ENCODE measurements at places on chromosomes 16 and 17. TPM values are rescaled to one million over a fixed set of nuclear protein-coding genes. Genes with fewer than 3 reads are reported as not detected.

GRCh38 chr17:1638171-1638590 is 7.4 kb downstream of the SCARF1 start:
- ATAC-seq, result no peak

GRCh38 chr17:31525801-31526549 is 134.5 kb downstream of the RAB11FIP4 start:
- no peak for ATAC-seq

DNA sequence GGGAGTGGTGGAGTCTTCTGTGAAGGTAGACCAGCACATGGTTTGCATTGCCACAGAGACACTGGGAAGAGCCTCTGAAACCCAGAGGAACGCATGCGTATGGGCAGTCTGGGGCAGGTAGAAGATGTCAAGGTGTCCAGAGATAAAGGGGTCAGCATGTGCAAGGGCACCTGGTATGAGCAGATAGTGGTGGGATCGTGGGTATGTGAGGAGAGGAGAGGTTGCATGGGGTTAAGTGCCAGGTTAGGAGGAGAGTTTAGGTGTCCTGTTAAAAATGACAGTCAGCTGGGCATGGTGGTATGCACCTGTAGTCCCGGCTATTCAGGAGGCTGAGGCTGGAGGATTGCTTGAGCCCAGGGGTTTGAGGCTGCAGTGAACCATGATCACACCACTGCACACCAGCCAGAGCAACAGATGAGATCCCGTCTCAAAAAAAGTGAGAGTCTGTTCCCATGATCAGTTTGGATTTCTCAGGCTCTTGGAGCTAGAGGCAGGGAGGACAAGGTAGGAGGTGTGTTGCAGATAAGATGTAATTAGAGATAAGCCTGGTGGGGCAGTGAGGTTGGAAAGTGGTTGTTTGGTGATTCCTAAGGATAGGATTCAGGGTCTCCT is 3.0 kb downstream of the PYCARD start:
- ATAC-seq, result no peak

- no peak for ATAC-seq
Observed at GRCh38 chr17:74703311-74703710, 9.4 kb downstream of the CD300LF start.

- no peak for ATAC-seq
Observed at GRCh38 chr16:65480281-65481091, 358.6 kb upstream of the CDH11 start.

DNA sequence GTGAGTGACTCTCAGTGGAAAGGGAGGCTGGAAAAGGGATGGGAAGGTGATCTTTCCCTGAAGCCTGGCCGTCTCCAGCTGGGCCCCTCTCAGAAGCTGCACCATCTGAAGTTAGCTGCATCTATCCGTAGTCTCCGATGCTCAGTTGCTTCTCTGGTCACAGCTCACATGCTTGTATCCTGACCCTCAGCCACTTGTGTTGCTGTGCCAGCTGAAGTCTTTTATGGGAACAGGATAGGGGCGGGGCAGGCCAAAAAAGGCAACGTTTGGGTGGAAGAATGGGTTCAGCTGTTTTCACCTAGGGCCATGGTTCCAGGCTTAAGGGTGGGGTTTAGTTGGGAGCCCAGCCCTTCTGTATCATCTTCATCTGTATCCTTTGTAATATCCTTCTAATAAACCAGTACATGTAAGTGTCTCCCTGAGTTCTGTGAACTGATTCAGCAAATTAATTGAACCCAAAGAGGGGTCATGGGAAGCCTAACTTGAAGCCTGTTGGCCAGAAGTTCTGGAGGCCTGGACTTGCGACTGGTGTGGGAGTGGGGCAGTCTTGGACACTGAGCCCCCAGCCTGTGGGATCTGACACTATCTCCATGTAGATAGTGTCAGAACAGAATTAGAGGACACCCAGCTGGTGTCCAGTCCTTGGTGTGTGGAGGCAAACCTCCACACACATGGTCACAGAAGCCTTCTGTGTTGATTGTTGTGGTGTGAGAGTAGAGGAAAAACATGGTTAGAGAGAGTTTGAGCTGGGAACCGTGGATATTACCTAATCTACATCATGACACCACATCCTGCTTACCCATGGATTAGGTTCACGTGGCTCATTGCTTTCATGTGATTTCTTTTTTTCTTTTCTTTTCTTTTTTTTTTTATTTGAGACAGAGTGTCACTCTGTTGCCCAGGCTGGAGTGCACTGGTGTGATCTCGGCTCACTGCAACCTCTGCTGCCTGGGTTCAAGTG is 49.3 kb upstream of the FBXO47 start:
- ATAC-seq, result peak; percentile 49

GRCh38 chr17:58324409-58325288 is 3.9 kb downstream of the TSPOAP1 start:
- ATAC-seq, result peak; percentile 55

- ATAC-seq, result no peak
Observed at GRCh38 chr16:21120976-21121520, 29.6 kb downstream of the DNAH3 start.

GRCh38 chr16:57773655-57774295 is 28.5 kb downstream of the KIFC3 start:
- ATAC-seq, result no peak

- ATAC-seq, result peak; percentile 89
Observed at GRCh38 chr16:68732042-68732680, 4.9 kb upstream of the CDH1 start.

DNA sequence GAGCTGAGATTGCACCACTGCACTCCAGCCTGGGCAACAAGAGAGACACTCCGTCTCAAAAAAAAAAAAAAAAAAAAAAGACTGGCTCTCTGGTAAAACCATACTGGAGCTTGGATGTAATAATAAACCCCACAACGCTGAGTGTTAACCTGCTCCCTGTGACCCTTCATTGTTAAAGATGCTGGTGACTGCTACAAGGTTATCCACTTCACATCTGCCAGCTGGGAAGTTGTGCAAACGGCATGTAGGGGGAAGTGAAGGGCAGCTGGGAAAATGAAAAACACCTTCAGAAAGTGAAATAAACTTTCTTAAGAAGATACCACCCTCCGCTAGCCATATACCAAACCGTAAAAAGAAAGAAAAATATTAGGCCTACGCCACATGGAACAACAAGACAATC is 131.0 kb upstream of the NUDT7 start:
- ATAC-seq, result no peak

- ATAC-seq, result no peak
Observed at GRCh38 chr17:82602986-82603710, 45.1 kb downstream of the WDR45B start.

- ATAC-seq, result no peak
Observed at GRCh38 chr16:28279006-28279405, 13.3 kb upstream of the SBK1 start.

GRCh38 chr16:86213437-86214205 is 296.7 kb upstream of the FOXF1 start:
- no peak for ATAC-seq

DNA sequence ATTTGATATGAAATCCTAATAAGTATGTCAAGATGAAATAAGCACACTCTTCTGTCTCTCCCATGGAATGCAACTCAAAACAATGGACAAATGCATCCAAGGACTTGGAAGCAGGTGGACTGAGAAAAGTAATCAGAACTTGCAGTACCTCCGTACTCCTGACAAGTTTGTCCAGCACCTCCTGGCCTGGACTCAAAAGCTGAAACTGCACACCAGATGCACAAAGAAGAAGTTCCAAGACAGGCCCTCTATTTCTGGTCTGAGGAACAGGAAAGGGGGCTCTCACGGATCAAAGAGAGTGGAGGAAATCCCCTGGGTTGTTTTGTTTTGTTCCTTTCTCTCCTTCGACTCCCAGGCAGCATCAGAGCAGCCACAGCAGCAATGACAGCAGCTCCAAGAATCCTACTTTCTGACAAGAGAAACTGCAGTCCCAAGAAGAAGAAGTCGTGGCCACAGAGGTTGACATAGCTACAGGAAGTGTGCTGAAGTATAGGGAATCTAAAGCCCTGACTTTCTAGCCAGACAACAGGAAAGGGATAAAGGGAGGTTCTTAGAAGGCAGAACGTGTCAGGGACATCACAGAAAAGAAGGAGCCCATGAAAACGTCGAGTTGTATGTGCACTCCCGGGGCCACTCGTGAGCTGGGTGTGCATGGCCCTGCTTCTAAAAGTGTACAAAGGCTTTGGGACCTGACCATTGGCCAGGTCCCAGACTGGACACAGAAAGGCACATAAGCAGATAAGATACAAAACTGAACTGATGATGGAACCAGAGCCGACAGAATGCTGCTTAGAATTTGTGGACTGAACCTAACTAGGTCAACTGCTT is 29.3 kb downstream of the AKAP10 start:
- ATAC-seq, result no peak

DNA sequence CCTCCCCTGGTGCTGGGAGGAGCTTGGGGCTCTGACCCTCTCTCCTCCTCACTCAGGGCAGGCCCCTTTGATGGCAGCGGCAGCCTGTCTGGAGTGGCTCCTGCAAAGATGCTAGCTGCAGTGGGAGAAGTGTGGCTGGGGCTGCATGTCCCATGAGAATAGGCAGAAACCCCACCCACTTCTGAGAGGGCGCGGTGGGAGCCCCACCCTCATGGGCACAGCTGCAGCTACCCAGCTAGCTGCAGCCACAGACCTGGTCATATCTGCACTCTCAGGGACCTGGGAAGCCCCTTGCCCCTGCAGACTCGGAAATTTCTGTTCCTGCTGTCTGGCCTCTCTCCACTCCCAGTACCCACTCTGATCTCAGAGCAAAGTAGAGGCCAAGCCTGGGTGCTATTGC is 72.2 kb upstream of the BRD7 start:
- no peak for ATAC-seq

Gene IL17C
- total RNA-seq, result not detected

Gene WWP2
- 31.6 TPM for total RNA-seq

Gene ATP6V0D1
- 80.9 TPM for total RNA-seq

Gene TLCD3A
- total RNA-seq, result 29.6 TPM

Gene CCL14
- total RNA-seq, result 10.4 TPM

Gene SMIM22
- 12.9 TPM for total RNA-seq

Gene PLLP
- 9.3 TPM for total RNA-seq

Data from esophagus mucosa (tissue), 1 donor.